H4 (cell line): ENCODE measurements at places on chromosomes 6 and 20. TPM values are rescaled to one million over a fixed set of nuclear protein-coding genes. Genes with fewer than 3 reads are reported as not detected.

Gene CRISP2
- total RNA-seq: 0.08 and 0.23 TPM in 2 replicates

Gene KIAA0408
- 0.94 and 1.4 TPM in 2 replicates for total RNA-seq

Gene PRRC2A
- 26.2 and 36.1 TPM in 2 replicates for total RNA-seq

Gene MAS1
- total RNA-seq: not detected in 2 replicates

Gene RRAGD
- 28.8 and 35.0 TPM in 2 replicates for total RNA-seq

Gene CBLN4
- not detected in 2 replicates for total RNA-seq

Gene VSX1
- total RNA-seq: not detected in 2 replicates

Gene TNF
- not detected in 2 replicates for total RNA-seq

Gene BPIFB2
- total RNA-seq: not detected in 2 replicates

Gene CST3
- 131 and 132 TPM in 2 replicates for total RNA-seq

Gene TTBK1
- not detected in 2 replicates for total RNA-seq

Gene SERAC1
- total RNA-seq: 0.78 and 3.5 TPM in 2 replicates

Gene PACSIN1
- total RNA-seq: not detected in 2 replicates

Gene TRIM38
- 4.7 and 7.1 TPM in 2 replicates for total RNA-seq

Gene SYTL3
- 1.0 TPM in 1 of 2 replicates, not detected in the other for total RNA-seq

Gene DSE
- total RNA-seq: 58.6 and 67.1 TPM in 2 replicates

Gene ZBTB46
- total RNA-seq: 0.68 and 3.1 TPM in 2 replicates

Gene OR2H1
- total RNA-seq: not detected in 2 replicates

Gene MROH8
- 0.72 and 1.2 TPM in 2 replicates for total RNA-seq

Gene GPLD1
- total RNA-seq: 0.08 TPM in 1 of 2 replicates, not detected in the other

Gene C20orf141
- not detected in 2 replicates for total RNA-seq

Gene CD24
- 240 and 276 TPM in 2 replicates for total RNA-seq

Gene OPN5
- total RNA-seq: 0.17 TPM in 1 of 2 replicates, not detected in the other

Gene PSMB8
- 210 and 212 TPM in 2 replicates for total RNA-seq

Gene ZNF391
- 0.37 and 0.91 TPM in 2 replicates for total RNA-seq

Gene THBS2
- total RNA-seq: 0.19 and 0.21 TPM in 2 replicates

Gene FAM217A
- not detected in 2 replicates for total RNA-seq

Gene CTCFL
- not detected in 2 replicates for total RNA-seq

Gene HNF4A
- total RNA-seq: not detected in 2 replicates

Gene BPIFA1
- not detected in 2 replicates for total RNA-seq

Gene SLC35D3
- not detected in 2 replicates for total RNA-seq

Gene TFB1M
- total RNA-seq: 8.4 and 15.6 TPM in 2 replicates

Gene SEMG1
- not detected in 2 replicates for total RNA-seq

Gene LIME1
- total RNA-seq: 0.27 and 0.68 TPM in 2 replicates

Gene CST4
- not detected in 2 replicates for total RNA-seq

Gene MRAP2
- not detected in 2 replicates for total RNA-seq

Gene GSS
- total RNA-seq: 67.0 and 72.4 TPM in 2 replicates

Gene RHAG
- not detected in 2 replicates for total RNA-seq

Gene RPP21
- 48.2 and 71.3 TPM in 2 replicates for total RNA-seq

Gene SLC52A3
- 0.12 TPM in 1 of 2 replicates, not detected in the other for total RNA-seq

Gene HS3ST5
- total RNA-seq: not detected in 2 replicates

Gene TAF4
- total RNA-seq: 2.0 and 4.9 TPM in 2 replicates

Gene PXDC1
- total RNA-seq: 13.7 and 21.3 TPM in 2 replicates

Gene SLC25A27
- 1.4 TPM in 1 of 2 replicates, not detected in the other for total RNA-seq

Gene LY6G5C
- 0.97 TPM in 1 of 2 replicates, not detected in the other for total RNA-seq

Gene SNAP91
- total RNA-seq: 0.43 and 1.6 TPM in 2 replicates

Gene ABHD12
- 22.5 and 24.7 TPM in 2 replicates for total RNA-seq

Gene LRP11
- total RNA-seq: 36.8 and 37.0 TPM in 2 replicates

Gene RIPOR3
- 0.14 and 0.58 TPM in 2 replicates for total RNA-seq

Gene METTL24
- total RNA-seq: 0.25 TPM in 1 of 2 replicates, not detected in the other

Gene PPP2R5D
- 61.1 and 70.8 TPM in 2 replicates for total RNA-seq
